ENCODE measurements at places on chromosomes 12 and 14. TPM values are rescaled to one million over a fixed set of nuclear protein-coding genes. Genes with fewer than 3 reads are reported as not detected.
A peak's percentile ranks its signal among the peaks of the same experiment; 100 is the strongest.

Gene SPTB
- total RNA-seq, result not detected

Gene SLC5A8
- not detected for total RNA-seq

- DNase-seq, result no peak
These were observed 87.7 kb upstream of the KRR1 start for GRCh38 chr12:75599061-75599460.

GRCh38 chr12:30257618-30258017 lies 438.1 kb downstream of the IPO8 start:
- peak; percentile 6 for DNase-seq

GRCh38 chr14:93115821-93116675 lies at the start of gene ITPK1:
TSS of gene ITPK1 (minus strand) at chr14:93115925. CDS start at chr14:93115163, 762 bp downstream.
- DNase-seq, result peak; percentile 46

- no peak for DNase-seq
These were observed 62.6 kb upstream of the BBS10 start for GRCh38 chr12:76410781-76411180.

DNA sequence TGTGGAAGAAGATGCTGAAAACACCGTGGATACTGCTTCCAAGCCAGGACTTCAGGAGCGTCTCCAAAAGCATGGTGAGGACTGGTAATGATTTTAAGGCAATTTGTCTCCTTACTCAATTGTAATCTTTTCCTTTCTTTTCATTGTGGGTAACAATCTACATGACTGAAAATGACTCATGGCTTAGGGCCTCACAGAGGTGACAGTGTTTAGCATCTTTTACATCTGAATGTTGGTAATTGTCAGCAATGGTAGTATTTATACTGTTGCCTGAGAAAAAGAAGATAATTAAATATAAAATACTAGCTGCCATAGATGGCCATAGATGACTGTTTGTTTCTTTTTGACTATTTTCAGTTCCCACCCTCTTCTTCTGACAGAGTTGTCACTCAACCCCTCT lies 31.6 kb downstream of the TULP3 start:
- no peak for DNase-seq

GRCh38 chr14:32383364-32384009 lies 54.4 kb downstream of the AKAP6 start:
- no peak for DNase-seq

DNA sequence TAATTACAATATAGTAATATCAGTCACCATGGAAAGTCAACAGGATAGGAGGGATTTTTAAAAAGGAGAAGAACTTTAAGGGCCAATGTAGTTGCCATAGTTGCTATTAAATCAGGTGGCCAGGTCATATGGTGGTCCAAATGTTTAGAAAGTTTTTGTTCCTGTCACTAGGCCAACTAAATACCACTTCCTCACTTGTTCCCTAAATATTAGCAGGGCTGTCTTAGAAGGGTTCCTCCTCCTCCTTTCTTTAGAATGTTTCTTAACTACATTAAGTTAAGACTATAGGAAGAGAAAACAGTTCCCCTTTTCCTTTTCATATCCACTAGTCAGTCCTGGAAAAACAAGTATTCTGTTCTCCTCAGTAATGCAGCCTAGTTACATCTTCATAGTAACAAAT lies 50.3 kb downstream of the MON2 start:
- DNase-seq, result no peak

DNA sequence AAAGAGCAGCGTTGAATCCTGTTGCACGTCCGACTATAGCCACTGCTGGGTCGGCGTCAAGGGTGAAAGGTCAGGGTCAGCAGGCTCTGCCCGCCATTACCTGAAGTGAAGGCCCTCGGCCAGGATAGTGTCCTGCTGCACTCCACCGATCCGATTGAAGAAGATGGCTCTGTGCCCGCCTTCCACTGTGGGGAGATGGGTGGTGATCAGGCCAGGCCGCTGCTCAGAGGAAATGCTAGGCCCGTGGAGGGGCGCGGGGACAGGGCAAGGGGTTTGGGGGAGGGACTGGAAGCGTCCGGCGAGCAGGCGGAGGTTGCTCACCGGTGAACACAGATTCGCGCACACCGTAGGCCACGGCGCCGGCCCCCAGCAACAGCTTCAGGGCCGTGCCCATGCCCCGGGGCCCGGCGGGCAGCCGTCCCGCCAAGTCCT lies 352 bp downstream of the PHB2 start:
- peak; percentile 34 for DNase-seq

- DNase-seq, result no peak
These were observed 141.0 kb downstream of the SRGAP1 start for GRCh38 chr12:63985456-63985855.

GRCh38 chr12:39972119-39972518 lies 133.8 kb downstream of the SLC2A13 start:
- no peak for DNase-seq

GRCh38 chr14:75013290-75013689 lies 10.6 kb downstream of the EIF2B2 start:
- no peak for DNase-seq

DNA sequence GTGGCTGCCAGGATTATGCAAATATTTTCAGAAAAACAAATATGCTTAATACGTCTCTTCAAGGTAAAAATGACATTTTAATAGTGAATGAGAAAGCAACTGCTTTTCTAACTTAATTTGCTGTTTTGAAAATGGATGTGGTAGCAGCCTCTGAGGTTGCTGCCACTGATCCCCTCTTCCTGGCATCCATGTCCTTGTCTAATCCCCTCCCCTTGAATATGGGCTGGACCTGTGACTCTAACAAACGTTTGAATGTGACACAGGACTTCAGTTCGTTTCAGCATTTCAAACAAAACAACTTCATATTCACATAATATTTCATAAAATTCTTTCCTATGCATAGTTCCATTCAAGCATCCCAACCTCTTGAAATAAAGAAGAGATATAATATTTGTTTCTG lies 64.2 kb upstream of the SLC38A2 start:
- no peak for DNase-seq
